ENCODE measurements at places on chromosomes 3 and 15. TPM values are rescaled to one million over a fixed set of nuclear protein-coding genes. Genes with fewer than 3 reads are reported as not detected.

- no peak for DNase-seq
These were observed 15.8 kb upstream of the SEC11A start for GRCh38 chr15:84731774-84732173.

GRCh38 chr15:69161878-69162213 is 1.4 kb downstream of the GLCE start:
- no peak for DNase-seq

- no peak for DNase-seq
These were observed 5.6 kb downstream of the CTXND1 start for GRCh38 chr15:80246425-80246894.

DNA sequence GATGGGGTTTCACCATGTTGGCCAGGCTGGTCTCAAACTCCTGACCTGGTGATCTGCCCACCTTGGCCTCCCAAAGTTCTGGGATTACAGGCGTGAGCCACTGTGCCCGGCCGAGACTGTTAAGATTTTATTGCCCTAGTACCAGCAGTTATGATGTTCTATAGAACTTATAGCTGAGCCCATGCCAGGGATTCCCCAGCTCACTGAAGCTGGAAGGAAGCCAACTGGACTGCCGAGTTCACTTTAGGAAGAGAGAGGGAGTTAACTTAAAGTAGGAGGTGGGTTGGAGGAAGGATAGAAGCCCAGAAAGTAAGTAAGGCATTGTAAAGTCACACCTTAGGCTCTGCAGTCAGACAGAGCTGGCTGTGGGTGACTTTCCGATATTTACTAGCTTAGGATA is 101.1 kb upstream of the BOC start:
- no peak for DNase-seq

Gene KIF7
- 0.58 TPM for total RNA-seq

Gene CPEB1
- 3.0 TPM for total RNA-seq

Gene SCAMP5
- total RNA-seq, result not detected

- DNase-seq, result no peak
These were observed 58.9 kb downstream of the EIF3J start for GRCh38 chr15:44595656-44596510.

DNA sequence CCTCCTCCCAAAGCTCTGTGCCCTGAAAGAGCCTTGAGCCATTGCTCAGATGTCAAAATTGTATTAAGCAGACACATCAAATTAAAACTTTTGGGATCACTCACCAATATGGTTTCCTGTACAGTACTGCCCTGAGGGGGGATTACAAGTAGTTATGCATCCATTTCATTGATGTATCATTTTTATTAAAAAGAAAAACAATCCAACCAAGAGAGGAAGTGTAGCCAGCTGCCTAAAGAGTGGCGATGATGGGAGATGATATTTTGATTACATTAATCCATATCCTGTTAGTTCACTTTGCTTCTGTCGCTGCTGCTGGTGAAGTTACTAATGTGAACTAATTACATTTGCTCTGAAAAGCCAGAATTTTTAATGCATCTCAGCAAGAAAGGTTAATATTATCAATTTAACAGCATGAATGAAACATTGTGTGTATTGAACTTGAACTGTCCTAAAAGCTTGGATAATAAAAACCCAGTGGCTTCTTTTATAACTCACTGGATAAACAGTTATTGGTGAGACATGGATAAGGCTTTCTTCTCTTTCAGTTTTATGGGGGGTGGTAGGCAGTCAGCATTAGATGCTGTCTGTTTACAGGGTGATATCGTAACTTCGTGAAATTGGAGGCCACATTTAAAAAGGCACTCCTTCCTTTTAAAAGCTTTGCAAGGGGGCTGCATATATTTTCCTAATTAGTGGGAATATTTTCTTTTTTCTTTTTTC is 87.7 kb downstream of the IGF1R start:
- DNase-seq, result no peak

GRCh38 chr15:37109872-37110572 is 9.7 kb upstream of the MEIS2 start:
- no peak for DNase-seq

Gene AGTR1
- 13.2 TPM for total RNA-seq

DNA sequence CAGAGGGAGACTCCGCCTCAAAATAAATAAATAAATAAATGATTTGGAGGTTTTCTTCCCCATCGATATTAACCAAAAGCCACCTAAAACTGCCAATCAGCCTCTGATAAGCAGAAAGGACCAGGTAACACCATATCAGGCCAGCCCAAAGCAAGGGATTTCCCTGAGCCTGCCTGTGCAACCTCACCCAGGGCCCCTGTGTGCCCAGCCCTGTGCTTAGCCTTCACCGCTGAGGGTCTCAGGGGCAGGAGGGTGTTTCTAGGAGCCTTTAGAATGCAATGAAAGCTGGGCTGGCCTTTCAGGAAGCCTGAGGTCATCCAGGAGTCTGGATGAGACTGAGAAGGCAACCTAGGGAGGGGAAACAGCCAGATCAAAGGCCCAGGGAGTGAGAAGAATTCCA is 35.4 kb downstream of the CYP11A1 start:
- DNase-seq, result no peak

DNA sequence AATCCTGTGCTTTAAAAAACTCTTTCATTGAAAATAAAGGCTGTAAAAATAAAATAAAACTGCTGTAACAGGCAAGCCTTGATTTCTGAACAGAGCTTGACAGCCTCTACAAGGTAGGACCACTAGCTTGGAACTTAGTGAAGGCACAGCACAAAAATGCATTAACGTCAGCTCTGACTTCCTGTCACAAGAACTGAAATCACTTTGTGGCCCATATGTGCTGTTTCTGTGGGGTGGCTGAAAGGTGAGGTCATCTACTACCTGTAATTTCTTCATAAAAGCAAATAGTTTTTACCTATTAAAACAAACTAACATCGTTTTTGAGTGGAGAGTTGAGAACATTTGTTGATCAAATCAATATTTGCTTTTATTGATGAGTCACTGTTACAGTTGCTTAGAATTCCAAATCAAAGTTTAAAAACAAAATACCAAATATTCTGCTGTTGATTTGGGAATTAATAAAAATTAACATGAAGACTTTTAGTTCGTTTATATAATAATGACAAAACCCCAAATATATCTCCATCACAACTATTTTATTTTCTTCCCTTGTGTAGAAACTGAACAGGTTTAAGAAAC is 1034.1 kb downstream of the MCTP2 start:
- DNase-seq, result no peak
